ENCODE measurements at places on chromosomes 4 and X.

DNA sequence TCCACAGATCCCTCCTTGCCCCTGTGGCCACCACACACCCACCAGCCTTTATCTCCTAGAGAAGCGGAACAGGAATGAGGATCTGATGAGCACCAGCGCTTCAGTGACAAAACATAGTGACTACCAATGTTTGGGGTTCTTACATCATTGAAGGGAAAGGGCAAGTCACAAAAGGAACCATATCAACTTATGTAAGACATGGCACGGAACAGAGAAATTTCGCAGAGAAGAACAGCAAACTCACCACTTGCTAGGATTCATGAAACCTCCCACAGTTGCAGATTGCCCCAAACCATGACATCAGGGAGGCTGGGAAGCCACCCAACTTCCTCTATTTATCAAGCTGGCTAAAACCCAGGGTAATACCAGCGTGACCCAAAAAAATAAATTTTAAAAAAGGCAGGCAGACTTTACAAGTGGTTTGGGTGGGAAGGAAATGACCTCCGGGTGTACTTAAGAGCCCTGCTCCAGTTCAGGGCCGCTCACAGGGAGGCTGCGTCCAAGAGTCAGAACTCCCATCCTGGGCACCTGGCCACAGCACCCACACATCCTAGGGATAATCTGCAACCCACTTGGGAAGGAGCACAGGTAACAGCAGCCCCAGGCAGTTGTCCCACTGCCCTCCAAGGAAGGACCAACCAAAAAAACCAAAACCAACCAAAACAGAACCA lies 36.0 kb downstream of the ADGRG2 start:
- no peak for DNase-seq

GRCh38 chr4:139958739-139959098 lies 195.3 kb downstream of the MAML3 start:
- no peak for DNase-seq

- no peak for DNase-seq
These were observed 13.2 kb downstream of the RUFY3 start for GRCh38 chr4:70734971-70735370.

GRCh38 chrX:10054396-10054795 lies 87.2 kb downstream of the CLDN34 start:
- DNase-seq = no peak

DNA sequence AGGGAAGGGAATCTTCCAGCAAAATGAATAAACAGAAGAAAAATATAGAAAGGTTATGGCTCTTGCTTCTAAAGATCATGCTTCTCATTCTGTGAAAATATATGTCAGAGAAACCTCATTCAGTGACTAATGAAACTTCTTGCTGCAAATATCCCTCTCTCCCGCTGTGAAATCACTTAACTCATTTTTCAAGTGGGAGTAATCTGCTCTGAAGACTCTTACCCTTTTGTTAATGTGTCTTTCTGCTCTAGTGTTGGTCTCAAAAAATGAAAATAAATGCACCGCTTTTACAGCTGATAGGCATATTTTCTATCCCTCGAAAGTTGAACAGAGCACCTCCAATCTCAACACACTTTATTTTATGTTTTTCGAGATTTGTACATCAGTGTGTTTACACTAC lies 252.3 kb downstream of the NLGN4X start:
- DNase-seq = no peak

DNA sequence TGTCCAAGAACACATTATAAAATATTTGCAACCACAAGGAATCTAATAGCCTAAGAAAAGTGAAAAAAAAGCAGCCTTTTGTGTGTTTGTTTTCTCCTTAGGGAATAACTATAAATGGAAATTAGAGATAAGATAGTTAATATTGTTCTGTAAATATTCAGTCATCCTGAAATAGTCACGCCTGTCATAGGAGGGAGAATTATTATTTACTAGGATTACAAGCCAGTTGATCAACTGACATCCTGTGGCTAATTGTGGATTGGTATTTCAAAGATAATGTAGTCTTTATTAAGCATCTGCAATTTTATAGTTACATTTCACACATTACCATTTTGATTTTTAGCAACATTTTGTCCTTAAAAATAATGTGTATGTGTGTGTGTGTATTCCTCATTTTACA lies 118.6 kb downstream of the CCSER1 start:
- DNase-seq = no peak

GRCh38 chrX:106862972-106863688 lies 40.0 kb downstream of the RIPPLY1 start:
- peak; percentile 17 for DNase-seq

DNA sequence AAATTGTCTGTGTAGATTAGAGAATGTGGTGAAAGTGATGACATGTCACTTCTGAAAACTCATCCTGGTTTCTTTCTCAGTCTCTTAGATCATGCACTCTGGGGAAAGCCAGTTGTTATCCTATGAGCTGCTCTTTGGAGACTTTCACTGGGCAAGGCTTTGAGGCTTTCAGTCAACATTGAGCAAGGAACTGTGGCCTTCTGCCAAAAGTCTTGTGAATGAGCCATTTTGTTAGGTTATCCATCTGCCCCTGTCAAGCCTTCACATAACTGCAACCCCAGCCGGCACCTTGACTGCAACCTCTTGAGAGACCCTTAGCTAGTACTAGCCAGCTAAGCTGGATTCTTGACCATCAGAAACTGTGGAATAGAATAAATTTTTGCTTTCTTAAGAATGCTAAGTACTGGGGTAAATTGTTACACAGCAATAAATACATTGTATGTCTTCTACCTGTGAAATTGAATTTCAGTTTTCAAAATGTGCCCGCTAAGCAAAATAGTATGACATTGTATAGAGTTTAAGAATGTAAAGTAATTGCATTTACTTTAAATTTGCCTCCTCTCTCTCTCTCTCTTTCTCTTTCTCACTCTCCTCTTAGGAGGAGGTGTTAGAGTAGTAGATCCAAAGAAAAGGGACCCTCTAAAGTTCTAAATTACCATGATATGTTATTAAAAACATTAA lies 1273.0 kb downstream of the RAPGEF2 start:
- DNase-seq = no peak

DNA sequence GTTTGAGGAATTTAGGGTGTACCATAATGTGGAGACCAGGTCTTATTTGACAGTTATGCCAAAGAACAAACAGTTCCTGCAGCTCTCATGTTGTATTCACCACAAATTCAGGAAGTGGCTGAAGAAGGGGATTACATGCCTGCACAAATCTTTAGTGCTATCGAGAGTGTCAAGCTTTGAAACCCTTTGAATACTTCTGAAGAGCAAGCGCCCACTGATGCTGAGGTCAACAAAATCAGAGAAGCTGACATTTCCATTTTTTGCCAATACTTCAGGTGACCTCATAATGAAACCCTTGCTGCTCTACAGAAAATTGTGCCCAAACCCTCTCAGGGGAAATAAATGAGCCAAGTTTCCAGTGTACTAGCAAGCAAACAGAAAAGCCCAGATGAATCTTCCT lies 28.4 kb downstream of the PAK3 start:
- no peak for DNase-seq

DNA sequence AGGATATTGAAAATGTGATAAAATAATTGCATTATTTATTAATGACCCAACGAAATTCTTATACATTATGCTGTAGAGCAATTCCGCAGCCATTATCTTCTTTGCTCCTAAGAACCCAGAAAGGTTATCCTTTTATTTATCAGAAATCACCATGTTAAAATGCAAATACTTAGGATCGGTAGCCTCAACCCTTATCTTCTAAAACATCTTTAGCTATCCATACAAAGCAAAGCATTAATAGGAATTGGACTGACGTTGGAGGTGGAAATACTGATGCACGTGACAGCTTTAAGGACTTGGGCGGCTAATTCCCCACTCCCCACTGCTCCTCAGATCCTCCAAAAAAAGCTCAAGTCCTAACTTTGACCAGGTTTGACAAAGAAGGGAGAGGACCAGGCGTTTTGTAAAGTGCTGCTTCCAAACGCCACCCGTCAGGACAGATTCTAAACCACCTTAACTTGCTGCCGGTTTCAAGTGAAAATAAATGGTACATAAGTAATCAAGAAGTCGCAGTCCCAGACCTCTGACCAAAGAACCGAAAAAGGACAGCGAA lies 539 bp upstream of the SPCS3 start:
- no peak for DNase-seq

GRCh38 chr4:105765690-105766407 lies 57.3 kb downstream of the GSTCD start:
- DNase-seq = no peak

DNA sequence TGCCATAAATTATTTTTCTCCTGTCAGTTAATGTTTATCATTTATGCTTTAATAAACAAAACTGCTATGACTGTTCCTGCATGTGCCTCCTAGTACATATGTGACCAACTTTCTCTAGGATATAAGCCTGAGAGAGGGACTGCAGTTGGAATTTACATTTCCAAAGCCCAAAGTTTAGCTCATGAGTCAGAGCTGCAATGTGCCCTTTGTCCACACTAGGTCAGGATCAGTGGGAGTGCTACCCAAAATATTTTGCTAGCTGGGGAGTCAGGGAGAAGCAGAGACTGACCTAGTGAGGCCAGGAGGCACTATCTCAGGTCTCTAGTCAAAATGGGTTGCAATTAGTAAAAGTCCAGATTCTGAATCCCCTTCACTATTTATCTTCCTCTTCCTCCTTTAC lies 92.7 kb downstream of the AR start:
- no peak for DNase-seq

- DNase-seq = no peak
These were observed 639.8 kb downstream of the DMD start for GRCh38 chrX:32571579-32571978.

DNA sequence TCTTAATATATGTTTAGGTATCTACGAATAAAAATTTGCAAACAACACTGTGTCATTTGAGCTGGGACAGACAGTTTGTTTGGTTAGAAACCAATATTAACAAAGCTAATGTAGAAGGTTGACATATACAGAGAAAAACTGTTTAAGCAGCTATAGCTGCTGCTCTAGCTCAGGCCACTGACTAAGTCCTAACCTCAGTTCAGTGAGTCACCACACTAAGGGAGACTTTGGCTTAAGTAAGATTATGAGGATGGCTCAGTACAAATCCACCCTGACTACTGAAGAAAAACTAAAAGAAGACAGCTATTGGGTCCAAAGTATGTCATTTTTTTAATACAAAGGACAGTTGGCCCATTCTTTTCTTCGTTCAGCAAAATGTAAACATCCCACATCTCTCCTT lies 717.3 kb upstream of the ACTRT1 start:
- DNase-seq = no peak

- no peak for DNase-seq
These were observed 34.5 kb upstream of the PPM1K start for GRCh38 chr4:88318751-88319350.

DNA sequence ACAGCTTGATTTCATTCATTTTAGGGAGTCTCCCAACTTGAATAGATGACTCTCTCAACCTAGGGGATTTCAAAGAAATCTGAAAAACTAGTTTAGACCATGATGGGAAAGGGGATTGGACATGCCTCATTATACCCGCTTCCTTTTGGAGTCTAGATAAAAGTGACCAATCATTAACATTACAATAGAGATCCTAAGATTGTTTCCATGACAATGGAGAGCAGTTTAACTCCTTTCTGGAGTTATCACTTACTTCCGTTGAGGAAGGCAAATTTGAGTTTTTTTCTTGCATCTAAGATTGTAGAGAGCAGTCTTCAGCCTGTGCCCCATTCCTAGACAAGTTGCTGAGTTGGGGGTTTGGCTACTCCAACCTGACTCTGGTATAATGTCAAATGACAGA lies 11.4 kb upstream of the IL15 start:
- no peak for DNase-seq

DNA sequence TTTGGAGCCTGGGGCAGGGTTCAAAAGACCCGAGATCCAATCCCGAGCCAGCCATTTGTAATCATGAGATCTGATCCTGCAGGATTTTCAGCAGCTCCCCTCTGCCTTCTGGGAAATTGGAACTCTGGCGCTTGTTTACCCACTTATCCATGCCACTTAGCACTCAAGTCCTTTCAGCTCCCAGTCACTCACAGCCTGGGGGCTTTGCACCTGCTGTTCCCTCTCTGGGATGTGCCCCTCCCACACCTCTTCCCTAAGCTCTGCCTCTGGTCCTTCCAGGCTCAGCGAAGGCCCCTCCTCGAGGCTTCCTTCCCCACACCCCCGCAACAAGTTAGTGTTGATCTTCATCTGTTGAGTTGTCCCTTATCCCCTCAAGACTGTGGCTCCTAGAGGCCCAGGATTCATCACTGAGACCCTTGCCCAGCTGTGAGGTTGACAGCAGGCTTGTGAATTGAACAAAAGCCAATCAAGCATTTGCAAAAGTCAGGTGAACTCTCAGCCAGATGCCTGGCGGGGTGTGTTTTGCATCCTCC lies 99.1 kb upstream of the AFAP1 start:
- DNase-seq = no peak

DNA sequence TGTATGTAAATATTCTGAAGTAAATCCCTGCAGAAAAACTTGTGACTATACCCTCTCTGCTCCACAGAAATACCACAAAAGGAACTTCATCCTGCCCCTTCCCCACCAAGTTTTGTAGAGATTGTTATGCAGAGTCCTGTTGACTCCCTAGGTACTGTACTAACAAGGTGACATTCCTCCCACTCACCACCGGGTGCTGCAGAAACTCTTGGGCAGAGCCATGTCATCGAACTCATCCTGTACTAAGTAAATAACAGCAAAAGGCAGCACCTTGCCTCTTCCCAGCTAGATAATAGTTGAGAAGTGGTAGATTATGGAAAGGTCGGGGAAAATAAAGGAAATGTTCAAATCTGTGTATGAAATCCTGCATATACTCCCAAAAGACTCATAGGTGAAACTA lies 233.3 kb downstream of the STPG2 start:
- DNase-seq = no peak

- DNase-seq = no peak
These were observed 776.8 kb downstream of the CCSER1 start for GRCh38 chr4:90904021-90904420.

All from activated naive CD4-positive, alpha-beta T cell treated with anti-CD3 and anti-CD28 coated beads for 36 hours (primary cell).